SJCRH30 (cell line): ENCODE measurements at places on chromosomes 13 and 19.

DNA sequence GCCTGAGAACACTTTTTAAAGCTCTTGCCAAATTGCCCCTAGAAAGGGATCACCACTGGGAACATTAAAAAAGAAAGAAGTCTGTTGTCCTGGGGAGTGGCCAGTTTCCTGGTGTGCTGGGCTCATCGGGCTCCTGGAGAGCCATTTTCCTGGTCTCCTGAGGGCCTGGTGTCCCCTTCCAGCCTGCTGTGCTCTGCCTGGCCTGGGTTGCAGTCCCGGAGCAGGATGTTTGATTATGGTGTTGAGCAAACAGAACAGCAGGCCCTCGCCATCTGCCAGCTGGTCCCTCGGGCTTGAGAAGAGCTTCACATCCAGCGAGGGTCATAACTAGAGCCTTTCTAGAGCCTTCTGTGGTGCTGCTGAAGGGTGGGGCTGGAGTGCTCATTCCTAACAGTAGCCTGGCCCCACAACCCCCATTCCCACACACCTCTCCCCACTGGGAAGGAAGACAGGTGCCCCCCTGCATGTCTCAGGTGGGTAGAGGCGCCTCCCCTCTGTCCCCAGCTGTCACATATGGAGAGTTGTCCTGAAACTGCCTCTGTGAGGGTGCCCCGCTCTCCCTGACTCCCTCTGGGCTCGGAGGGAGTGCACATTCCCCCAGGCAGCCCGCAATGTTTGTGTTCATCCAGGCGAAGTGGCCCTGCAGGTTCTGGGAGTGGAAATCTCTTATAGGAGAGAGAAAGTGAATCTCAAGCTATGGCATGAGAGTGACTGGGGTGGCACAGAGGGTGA, 151.1 kb downstream of the SIPA1L3 start:
- DNase-seq = peak; percentile 61

GRCh38 chr13:44904967-44905366, 84.3 kb downstream of the NUFIP1 start:
- peak; percentile 46 for DNase-seq

- DNase-seq = no peak
Observed at GRCh38 chr13:97269603-97270002, 47.5 kb downstream of the MBNL2 start.

GRCh38 chr19:35637165-35637564, 4.4 kb upstream of the ETV2 start:
- no peak for DNase-seq

DNA sequence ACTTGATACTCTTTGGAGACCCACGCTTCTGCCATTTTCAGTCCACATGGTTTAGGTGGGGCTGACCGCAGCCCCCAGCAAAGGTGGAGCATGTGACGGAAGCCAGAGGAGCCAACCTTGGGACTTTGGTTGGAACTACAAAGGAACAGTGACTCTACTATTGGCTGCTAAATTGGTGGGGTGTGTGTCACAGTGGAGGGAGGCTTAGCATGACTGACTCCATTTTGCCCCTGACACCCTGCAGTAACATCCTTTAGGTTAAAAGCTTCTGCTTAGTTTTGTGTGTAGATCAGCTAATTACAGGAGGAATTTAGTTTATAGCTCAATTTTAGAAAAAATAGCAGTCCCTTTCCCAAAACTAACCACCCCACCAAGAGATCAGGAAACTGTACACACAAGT, 6.6 kb downstream of the SDHAF1 start:
- DNase-seq = no peak

GRCh38 chr19:2678044-2678671, 24.3 kb downstream of the GNG7 start:
- DNase-seq = no peak

DNA sequence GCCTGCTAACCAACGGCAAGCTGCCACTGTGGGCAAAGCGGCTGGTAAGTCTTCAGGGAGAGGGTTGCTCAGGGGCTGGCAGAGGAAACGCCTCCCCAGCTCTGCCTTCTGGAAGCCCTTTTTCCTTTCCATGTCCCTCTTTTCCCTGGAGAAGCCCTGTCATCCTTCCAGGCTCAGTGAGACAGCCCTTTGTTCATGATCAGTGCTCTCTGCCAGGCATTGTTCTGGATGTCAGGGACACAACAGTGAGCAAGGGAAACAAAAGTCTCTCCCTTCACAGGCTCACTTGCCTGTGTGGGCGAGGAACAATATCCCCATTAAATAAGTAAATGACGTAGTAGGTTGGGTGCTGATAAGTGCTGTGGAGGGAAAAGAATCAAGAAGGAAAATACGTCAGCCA, 13.9 kb upstream of the OVOL3 start:
- no peak for DNase-seq

- no peak for DNase-seq
Observed at GRCh38 chr13:27037571-27037970, 134.0 kb downstream of the USP12 start.

DNA sequence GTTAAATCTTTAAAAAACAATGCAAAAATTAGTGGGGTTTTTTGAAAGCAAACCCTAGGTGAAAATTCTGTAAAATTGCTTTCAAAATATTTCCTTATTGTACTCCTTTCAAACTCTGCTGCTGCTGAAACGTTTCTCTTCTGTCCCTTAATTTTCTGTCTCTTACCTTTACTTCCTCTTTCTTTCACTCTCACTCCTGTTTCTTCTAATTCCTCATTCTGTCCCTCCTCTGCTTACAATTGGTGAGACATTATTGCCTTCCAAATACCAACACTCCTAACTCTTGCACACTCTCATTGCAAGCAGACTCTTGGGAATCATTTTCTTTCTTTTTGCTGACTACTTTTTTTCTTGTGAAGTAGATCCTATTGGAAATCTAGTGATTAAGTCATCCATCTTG, 685.6 kb upstream of the SLITRK1 start:
- no peak for DNase-seq
